NCI-H2081 (cell line): ENCODE measurements at places on chromosomes 3 and 15.

GRCh38 chr3:131883711-131884407 lies 151.0 kb downstream of the CPNE4 start:
- no peak for DNase-seq

DNA sequence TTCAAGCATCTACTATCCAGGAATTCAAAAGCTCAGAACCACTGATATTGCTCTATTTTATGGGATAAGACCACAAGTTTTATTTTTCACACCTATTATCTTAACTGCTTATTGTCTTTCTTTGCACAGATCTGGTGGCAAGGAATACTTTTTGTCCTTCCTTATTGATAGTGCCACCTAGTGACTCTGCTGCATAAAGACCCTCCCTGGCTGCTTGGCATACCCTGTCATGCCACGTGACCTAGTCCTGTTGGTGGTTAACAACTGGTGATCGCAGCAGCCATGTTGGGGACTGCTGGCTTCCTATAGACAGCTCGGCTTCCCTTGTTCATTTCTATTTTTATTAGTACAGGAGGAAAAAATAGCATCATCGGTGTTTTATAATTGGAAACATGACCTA lies 236.3 kb downstream of the MEX3B start:
- DNase-seq: peak; percentile 31

DNA sequence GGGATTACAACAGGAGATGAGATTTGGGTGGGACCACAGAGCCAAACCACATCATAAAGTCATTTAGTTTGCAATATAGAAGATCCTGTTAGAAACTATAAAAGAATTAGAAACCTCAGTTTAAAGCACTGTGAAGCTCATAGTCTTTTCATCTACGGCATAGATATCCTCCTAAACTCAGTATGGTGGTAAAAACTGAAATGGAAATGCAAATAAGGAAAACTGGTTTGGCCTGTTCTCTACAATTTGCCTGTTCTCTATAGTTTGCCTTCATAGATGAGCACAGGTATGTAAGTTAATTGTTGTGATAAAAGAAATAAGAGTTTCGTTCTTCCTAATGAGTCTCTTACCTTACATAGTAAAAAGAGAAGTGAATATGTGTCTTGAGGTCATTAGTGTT lies 331.6 kb upstream of the ARL6 start:
- DNase-seq: no peak

GRCh38 chr3:107206141-107206540 lies 171.1 kb upstream of the CCDC54 start:
- no peak for DNase-seq

DNA sequence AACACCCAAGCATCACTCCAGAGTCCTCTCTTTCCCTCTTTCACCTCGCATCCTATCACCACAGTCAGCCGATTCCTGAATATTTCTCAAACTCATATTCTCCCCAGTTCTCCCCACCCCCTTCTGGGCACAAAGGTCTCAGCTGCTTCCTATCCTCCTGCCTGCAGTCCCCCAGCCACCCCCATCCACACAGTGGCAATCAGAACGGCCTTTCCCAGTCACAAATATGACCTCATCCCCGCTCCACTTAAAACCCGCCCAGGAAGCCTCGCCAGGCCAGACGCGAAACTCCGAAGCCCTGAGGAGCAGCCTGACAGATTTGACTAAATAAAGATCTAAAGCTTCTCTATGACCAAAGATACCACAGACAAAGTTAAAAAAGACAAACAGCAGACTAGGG lies 49.9 kb upstream of the LINGO1 start:
- DNase-seq: no peak

GRCh38 chr3:48107227-48107626 lies 81.0 kb downstream of the CDC25A start:
- DNase-seq: no peak

DNA sequence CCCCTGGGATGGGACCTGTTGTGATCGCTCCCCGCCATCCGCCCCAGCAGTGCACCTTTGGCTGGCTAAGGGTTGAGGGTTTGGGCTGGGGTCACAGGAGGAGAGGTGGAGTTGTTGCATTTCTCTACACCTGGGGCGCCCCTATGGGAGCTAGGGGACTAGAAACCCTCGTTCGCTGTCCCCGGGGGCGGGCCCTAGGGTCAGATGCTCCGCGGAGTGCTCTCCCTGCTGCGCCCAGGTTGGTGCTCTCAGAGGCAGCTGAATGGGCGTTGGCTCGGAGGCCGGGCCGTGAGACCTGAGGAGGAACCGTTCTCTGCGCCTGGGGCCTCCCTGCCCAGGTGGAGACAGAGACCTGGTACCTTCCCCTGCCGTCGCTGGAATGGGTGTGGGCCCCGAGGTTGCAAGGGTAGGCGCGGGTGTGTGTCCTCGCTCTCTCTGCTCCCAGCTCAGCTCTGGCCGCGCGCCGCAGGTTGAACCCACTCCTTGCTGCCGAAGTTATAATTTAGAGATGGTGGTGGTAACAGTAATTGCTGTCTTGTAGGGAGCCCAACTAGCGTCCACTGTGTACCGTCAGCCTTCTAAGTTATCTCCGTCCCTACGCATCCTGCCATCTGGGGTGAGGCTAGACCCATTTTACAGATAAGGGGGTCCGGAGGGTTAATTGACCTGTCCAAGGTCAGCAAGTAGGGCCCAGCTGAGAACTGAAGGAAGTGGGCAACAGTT lies 965 bp downstream of the FLNB start:
- peak; percentile 9 for DNase-seq

DNA sequence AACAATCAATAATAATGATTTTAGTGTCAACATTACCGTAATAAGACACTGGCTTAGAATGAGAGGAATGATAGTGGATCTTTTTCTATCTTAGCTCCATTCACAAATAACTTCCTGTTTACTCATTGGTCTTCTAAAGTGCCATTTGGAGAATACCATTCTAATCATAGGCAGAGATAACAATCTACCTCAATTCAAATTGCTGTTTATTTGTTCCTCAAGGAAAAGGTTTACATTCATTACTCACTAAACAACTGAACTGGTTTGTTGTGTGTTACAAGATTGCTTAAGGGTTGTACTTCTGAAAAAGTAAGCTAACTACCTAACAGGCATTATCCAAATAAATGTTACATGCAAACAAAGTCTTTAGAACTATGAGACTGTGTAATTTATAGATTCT lies 8.1 kb upstream of the PCOLCE2 start:
- no peak for DNase-seq
